ENCODE measurements at places on chromosomes 5 and 9.

DNA sequence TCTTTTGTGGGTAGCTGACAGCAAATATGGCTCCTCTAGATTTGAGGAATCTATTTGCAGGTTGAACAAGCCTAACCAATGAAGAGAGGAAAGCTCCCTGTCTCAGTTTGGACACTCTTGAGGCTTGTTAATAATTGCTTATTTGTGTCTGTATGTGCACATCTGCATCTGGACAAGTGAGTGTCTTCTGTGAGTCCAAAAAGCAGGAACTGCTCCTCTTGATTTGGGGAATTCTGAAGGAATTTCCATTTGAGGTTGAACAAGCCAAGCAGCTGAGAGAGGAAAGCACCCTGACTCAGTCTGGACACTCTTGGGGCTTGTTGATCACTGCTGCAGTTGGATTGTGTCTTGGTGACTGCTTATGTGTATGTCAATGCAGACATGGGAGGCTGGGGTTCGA is 211.6 kb downstream of the DTWD2 start:
- DNase-seq = no peak

DNA sequence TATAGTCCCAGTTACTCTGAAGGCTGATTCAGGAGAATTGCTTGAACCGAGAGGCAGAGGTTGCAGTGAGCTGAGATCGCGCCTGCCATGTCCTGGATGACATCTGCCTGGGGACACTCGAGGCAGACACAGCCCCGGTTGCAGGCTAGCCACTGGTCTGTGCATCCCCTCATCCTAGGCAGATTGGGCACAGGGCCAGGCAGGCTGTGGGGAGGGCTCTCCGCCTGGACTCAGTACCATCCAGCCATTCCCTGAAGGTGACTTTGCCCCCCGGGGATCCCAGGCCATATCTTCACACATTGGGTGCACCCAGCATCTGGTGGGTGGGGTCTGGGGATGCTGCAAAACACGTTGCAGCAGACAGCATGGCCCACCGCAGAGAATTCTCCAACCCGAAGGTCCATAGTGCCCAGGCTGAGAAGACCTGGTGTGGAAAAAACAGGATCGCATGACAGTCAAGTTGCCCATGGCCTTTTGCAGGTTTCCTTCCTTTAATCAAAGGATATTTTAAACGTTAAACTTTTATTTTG is 50.9 kb upstream of the SUSD3 start:
- no peak for DNase-seq

DNA sequence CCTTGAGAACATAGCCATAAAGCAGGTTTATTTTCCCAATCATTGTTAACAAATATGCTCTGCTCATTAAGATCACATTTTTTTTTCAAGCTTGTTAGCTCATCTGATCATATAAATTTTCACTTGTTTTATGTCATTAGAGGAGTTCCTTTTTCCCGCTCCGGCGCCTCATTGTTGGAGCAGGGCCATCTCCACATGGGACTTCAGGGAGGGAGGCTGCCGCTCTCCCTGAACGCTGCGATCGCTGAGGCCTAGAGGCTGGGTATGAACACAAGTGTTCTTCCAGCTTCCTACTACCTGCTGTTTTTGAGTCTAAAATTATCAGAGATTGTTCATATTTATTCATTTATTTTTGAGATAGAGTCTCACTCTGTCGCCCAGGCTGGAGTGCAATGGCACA is 246.9 kb downstream of the MPDZ start:
- DNase-seq = no peak

DNA sequence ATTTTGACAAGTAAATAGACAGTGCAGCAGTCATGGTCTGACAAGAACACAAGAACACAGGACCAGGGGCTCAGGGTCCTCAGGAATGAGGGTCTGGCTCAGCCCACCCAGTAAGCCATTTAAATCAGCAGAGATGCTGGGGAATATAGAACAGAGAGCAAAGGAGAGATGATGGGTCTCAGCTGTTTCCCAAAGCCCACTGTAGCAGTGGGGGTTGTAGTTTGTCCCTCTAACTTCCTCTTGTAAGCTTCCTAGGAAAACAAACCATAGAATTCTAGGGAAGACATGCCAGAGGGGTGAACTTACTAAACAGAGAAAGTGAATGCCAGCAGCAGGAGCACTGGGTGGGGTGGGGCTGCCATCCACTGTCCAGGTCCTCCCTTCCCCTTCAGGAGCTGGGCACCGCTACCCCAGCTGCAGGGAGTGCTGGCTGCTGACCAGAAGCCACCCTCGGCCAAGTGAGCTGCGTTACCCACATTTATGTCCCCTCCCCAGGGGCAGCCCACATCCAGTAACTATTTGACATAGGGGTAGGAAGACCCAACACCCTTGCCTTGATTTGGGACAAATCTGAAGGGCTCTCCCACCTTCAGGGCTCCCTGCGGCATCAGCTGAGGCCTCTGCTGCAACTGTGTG is 41.6 kb downstream of the GABBR2 start:
- no peak for DNase-seq

GRCh38 chr5:133683646-133684596 is 71.6 kb upstream of the FSTL4 start:
- no peak for DNase-seq

- DNase-seq = no peak
Measured at GRCh38 chr9:89305868-89306267, 5.1 kb upstream of the CKS2 start.

- peak; percentile 76 for DNase-seq
Measured at GRCh38 chr9:137236238-137236935, 4.7 kb upstream of the TUBB4B start.

- no peak for DNase-seq
Measured at GRCh38 chr9:114124138-114124537, 25.0 kb upstream of the KIF12 start.

GRCh38 chr5:173065155-173065554 is 9.0 kb downstream of the CREBRF start:
- no peak for DNase-seq

DNA sequence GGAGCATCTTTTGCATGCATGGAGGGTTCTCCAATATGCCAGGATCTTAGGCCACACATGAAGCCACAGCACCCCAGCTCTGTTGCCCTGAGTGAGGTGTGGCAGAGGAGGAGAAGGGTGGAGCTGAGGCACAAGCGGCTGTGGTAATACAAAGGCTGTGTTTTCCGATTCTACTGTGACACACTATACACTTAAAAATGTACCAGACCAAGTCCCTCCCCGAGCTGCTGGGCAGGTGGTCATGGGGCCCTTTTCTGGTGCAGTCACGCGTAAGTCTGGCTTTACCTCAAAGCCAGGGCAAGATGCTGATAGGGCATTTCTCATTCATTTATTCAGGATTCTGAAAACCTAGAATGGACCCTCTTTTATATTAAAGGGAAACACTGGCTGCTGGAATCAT is 3.7 kb downstream of the ADGRV1 start:
- no peak for DNase-seq

Data from stimulated activated CD8-positive, alpha-beta memory T cell treated with anti-CD3 and anti-CD28 coated beads, Interleukin-7, amount 100 ng/mL, for 1 hour (primary cell).